Bone marrow (tissue), 2 donors: ENCODE measurements at places on chromosomes 4 and X.
A peak's percentile ranks its signal among the peaks of the same experiment; 100 is the strongest.

GRCh38 chr4:1090465-1091440 is 22.6 kb downstream of the RNF212 start:
- no peak for DNase-seq

DNA sequence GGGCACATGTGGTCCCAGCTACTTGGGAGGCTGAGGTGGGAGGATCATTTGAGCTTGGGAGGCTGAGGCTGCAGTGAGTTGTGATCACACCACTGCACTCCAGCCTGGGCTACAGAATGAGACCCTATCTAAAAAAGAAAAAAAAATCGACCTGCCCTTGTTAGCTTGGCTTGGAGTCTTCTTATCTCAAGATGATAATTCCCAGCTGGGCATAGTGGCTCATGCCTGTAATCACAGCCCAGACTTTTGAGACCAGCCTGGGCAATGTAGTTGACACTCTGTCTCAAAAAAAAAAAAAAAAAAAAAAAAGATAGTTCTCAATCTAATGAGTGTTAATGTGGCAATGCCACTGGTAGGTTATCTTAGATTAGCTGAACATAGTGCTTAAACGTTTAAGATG is 41.0 kb downstream of the QRFPR start:
- DNase-seq, result no peak

DNA sequence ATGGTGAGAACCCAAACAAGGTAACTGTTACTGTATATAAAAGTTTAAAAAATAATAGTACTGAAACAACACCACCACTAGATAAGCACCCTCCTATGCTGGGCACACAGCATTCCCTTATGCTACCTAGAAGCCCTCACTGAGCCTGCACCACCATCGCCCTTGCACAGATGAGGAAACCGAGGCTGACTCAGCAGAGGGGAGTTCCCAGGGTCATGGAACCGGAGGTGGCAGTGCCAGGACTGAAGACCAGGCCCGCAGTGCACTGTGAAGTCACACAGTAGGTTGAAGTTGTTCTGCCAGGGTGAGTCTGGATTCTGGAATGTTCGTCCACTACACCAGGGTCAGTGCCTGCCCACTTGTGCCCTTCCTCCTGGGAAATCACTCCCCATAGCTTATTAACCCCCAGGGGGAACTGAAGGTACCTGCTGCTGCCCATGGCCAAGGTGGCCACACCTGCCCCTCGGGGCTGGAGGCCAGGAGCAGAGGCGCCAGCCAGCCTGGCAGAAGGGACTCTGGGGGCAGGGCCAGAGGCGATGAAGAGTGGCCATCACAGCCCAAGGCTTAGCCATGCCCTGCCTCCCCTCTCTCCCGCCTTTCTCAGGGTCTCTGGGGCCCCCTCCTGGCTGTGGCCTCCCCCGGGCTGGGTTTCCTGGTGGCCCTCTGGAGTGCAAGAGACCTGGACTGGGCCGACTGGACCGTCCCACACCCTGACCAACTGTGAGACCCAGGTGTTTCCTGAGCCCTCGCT is 15.1 kb upstream of the ABLIM2 start:
- DNase-seq, result no peak

DNA sequence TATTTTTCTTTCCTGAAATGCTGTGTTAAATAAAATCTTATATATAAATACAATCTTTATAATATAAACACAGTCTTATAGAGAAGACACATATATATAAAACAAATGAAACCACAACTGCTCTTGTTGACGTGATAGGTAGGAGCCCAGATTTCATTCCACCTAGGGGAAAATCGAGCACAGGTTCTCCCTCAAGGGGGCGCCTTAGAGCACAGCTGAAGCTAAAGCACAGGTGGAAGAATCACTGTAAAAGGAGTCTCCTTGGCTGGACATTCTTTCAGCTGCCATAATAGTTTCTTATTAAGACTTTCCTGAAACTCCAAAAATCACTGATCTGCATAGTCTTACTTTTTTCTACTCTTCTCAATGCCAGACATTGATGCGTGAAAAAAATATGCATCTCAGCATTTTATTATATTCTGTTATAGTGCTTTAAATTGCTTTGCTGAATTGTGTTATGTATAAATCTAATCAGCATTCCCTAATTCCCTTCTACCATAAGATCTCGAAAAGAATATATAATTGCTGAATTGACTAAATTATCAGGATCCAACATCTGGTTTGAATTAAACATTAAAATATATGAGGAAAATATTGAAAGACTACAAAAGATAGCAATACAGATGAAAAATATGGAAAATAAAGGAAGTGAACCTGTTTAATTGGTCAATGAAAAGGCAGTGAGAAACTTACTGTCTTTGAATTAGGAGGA is 25.5 kb upstream of the RXFP1 start:
- DNase-seq, result peak; percentile 0

GRCh38 chr4:156977435-156978160 is 6.0 kb upstream of the PDGFC start:
- no peak for DNase-seq

- DNase-seq, result no peak
Measured at GRCh38 chr4:27779827-27780226, 919.2 kb downstream of the STIM2 start.

GRCh38 chr4:27270435-27270834 is 409.8 kb downstream of the STIM2 start:
- no peak for DNase-seq

DNA sequence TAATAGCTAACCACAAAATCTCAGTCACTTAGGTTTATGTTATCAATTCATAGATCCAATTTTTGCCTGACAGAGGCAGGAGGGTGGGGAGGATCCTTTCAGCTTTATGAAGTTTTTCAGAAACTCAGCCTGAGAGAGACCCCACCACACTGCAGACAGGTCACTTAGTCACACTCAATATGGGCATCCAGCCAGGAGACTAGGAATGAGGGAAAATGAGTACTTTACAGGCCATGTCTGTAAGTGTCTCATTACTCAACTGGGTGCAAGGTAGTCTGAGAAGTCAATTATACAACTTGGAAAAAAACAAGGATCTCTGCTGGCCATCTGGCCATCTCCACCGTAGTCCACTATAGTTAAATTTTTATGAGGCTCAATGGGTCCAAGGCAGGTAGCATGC is 365.9 kb downstream of the INPP4B start:
- no peak for DNase-seq

GRCh38 chr4:81195475-81195874 is 19.5 kb downstream of the PRKG2 start:
- DNase-seq, result no peak

GRCh38 chr4:137674066-137674465 is 141.8 kb upstream of the PCDH18 start:
- DNase-seq, result no peak

DNA sequence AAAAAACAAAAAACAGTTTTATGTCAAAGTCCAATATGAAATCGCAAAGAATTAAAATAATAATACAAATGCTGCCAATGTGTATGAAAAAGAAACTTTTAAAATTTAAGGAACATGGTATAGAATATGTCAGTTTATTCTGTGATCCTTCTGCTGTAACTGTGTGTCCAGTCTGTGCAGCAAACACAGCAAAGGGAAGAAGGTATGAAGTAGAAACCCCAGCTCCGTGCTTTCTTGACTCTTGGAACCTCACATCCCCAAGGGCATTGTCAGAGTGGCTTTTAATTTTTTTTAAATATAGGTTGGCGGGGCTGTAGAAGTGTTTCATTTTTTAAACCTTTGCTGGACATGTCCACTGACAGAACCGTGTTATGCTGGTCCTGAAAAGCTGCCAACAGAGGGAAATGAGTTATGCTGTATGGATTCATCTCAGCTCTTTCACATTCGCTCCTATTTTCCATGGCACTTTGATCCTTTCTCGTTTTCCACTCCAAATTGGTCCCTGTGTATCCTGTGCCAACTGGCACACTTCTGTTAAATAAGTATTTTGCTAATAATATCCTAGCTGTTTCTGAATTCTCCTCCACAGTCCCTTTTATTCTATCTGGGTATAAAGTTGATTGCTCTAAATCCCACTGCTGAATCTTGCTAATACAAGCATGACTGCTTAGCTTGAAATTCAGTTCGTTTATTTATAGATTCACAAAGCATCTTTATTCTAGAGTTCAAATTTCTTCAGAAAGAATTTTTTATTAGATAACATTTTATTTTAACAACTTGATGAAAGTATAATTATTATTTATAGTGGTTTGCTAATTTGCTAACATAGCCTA is 127.0 kb upstream of the DDIT4L start:
- no peak for DNase-seq

DNA sequence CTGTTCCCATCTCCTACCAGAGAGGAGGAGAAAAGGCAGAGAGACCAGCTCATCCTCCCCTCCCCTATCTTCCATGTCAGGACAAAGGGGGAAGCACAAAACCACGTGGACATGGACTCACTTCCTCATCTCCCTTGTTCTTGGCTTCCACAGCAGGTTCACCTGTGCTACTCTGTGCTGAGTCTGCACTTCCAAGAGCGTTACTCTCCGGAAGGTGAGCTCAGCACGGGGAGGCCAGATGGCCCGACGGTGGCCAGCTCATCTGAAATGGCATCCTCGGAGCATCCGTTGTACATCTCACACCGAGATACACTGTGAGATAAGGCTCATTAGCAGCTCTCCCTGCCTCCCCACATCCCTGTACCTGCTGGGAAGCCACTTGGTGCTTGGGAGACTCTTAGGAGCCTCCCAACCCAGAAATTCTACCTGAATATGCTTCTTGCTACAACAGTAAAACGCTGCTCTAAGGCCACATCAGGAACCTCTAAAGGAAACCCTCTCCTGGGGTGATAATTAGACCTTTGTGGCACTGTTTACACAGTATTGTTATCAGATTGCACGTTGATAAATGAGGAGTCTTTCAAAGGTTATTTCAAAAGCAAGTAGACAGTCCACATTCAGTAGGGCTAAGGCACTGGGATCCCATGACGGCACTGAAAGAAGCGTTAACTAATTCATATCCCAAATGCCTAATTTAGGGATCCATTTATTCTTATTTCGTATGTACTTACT is 19.4 kb downstream of the LGI2 start:
- no peak for DNase-seq
